ENCODE measurements at places on chromosomes 2 and 18.

DNA sequence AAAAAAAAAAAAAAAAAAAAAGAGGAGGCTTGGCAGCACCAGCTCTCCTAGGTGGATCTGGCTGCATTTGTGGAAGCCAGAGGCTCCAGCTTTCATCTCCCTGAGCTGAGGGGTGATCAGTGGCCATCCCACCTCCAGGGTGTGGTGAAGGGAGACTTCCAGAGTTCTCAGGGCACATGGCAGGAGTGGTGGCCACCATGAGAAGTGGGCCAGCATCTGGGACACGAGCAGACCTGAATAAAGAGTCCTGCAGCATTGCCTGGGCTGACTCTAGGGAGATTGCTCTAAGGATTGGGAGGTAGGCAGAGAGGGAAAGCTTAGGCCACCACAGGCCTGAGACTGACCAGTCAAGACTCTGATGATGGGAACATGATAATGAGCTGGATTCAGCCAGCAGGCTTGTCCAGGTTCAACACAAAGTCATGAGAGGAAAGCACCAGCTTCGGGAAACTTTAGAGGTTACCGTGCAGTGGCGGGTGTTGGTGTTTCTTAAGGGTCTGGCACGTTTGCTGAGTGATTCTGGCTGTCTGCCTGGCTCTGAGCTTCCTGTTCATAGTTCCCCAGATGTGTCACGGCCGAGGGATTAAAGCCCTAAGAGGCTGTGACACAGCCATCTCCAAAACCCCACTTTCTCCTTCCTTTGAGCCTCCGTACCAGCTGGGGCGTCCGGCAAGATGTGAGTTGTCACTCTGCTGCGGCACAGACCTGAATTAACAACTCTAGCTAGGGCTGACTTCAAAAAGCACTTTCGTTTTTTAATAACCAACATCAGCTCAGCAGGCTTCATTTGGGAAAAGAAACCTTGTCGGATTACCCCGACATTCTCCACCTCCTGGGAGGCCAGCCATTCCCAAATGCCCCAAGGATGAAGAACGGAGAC, 38.3 kb upstream of the IL1R1 start:
- DNase-seq = no peak

- no peak for DNase-seq
Measured at GRCh38 chr2:17035010-17035409, 369.4 kb upstream of the CYRIA start.

DNA sequence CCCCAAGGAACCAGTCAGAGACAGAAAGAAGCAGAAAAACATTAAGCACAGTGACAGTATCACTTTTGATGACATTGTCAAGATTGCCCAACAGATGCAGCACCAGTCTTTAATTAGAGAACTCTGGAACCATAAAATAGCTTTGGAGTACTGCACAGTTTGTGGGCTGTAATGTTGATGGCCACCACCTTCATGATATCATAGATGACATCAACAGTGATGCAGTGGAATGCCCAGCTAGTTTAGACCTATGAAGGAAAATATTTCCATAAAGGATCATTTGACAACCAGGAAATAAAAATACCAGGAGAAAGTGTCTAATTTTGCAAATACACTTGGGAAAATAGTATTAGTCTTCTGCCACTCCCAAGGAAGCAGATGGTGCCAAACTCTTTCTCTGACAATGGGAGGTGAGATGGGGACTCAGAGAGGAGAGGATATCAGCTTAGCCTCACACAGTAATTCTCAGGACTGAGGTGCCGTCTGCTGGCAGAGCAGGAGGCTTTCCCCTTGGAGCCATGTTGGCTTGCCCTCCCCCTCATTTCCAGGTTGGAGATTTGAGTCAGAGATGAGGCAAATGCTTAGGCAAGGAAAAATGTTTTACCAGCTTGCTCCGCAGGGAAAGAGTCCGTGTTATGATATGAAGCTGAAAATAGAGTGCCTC, 107.5 kb upstream of the CELF4 start:
- no peak for DNase-seq

- DNase-seq = no peak
Measured at GRCh38 chr18:75783566-75784281, 356.2 kb upstream of the SMIM21 start.

GRCh38 chr2:113164930-113165585, 8.7 kb upstream of the PSD4 start:
- DNase-seq = no peak

GRCh38 chr2:40259900-40260299, 192.0 kb downstream of the SLC8A1 start:
- DNase-seq = no peak

DNA sequence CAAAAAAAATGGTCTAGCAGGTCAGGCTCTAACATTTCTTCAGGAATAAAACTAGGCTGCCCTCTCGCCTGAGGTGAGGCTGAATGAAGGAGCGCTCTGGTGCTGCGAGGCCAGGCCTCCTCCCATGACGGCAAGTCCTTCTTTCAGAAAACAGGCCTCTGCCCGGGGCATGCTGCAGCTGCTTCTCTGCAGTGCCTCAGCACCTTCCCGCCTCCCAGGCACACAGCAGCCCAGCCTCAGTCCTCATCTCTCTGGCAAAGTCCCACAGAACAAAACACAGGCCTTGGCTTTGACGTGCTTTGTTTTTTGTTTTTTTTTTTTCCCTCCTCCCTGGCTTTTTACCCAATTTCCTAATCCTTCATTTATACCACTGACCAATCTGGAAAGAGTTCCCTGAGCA, 74.8 kb downstream of the BCL11A start:
- no peak for DNase-seq

DNA sequence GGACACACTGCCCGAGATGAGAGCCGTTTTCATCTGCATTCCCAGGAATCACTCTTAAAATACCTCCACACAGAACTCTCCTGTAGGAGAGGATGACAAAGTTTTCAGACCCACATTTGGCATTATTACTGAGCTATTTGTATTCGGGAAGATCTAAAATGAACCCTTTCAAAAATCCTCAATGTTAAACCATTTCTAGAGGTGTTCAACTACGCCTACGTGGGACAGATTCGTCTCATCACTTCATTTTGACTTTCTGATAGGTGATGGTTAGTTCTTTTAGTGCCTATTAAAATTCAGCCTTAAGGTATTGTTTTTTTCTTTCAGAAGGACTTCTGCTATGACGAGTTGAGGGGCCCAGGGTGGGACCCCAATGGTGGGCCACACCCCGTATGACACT, 71.4 kb upstream of the MGAT4A start:
- DNase-seq = no peak

DNA sequence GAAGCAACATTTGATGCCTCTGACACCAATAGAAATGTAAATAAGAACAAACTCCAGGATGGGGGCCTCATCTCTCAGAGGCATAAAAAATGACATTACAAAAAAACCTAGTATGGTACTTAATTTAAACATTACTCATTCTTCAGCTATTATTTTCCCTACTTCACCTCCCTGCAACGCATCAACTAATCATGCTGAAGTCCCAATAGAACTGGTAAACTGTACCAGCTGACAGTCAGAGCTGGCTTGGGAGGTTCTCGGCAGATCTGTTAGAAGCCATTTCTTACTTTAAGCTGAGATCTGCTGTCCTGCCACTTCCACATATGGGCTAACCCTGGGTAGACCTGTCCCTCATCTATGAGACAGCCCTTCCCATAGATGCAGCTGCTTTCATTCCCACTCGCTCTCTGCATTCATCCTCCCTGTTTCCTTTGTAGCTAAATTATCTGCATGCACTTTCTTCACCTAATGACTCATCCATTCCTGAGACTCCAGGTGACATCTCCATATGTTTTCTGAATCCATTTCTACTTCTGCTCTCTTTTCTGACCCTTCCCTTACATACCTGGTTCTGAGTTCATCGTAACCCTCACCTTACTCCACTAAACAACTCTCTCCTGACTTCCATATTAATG, 108.1 kb downstream of the AOX1 start:
- no peak for DNase-seq

- DNase-seq = no peak
Measured at GRCh38 chr2:146950911-146951310, 893.9 kb upstream of the ACVR2A start.
